ENCODE measurements at places on chromosomes 3 and 15.
A peak's percentile ranks its signal among the peaks of the same experiment; 100 is the strongest.

DNA sequence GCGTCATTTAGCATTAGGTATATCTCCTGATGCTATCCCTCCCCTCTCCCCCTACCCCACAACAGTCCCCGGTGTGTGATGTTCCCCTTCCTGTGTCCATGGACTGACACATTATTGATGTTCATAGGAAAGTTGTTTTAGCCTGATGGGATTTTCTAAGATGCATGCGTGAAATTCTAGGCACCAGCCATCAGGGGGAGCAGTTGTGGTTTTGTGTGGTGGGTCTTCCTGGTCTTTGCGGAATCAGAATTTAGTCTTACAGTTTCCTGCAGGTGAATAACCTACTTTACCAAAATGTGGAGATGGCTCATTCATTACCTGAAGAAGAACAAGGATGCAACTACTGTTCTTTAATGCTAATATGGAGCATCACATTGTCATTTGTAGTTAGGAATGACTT, 455.0 kb upstream of the THBS1 start:
- no peak overlapping the region for H3K4me3 ChIP-seq

GRCh38 chr15:96410175-96411055, 79.9 kb downstream of the NR2F2 start:
- H3K36me3 ChIP-seq, result no peaks in the 10 kb centered on the region
- peak; percentile 44 for DNase-seq
- peak overlapping the region; percentile 50 for H3K4me3 ChIP-seq
- peak overlapping the region; percentile 71 for H3K27ac ChIP-seq
- peaks cover 72% of the 10 kb centered on the region for H3K27me3 ChIP-seq

DNA sequence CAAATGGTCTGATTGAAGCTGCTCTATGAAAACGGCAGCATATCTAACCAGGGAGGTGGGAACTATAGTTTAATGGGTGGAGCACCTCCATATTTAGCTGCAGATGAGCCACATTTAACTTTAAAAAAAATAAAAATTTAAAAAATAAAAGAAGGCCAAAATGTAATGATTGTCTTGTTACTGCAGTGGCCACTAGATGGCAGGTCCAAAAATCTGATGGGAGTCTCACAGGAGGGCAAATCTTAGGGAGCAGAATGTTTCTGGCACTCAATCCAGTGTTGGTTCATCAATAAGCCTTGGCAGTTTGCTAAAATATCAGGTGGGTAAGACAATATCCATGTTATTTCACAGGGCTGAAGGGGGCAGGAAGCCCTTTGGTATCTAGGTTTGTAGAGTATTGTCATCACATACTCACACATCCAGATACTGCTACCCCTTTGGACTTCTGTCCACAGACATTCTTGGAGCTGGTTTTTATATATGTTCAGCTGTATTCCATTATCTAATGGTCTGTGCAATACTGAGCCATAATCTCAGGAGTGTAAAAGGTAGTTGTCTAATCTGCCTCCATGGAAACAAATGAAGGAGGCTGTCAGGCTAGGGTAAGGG, 233.3 kb downstream of the TIGIT start:
- DNase-seq, result no peak
- H3K27me3 ChIP-seq, result no peaks in the 10 kb centered on the region

DNA sequence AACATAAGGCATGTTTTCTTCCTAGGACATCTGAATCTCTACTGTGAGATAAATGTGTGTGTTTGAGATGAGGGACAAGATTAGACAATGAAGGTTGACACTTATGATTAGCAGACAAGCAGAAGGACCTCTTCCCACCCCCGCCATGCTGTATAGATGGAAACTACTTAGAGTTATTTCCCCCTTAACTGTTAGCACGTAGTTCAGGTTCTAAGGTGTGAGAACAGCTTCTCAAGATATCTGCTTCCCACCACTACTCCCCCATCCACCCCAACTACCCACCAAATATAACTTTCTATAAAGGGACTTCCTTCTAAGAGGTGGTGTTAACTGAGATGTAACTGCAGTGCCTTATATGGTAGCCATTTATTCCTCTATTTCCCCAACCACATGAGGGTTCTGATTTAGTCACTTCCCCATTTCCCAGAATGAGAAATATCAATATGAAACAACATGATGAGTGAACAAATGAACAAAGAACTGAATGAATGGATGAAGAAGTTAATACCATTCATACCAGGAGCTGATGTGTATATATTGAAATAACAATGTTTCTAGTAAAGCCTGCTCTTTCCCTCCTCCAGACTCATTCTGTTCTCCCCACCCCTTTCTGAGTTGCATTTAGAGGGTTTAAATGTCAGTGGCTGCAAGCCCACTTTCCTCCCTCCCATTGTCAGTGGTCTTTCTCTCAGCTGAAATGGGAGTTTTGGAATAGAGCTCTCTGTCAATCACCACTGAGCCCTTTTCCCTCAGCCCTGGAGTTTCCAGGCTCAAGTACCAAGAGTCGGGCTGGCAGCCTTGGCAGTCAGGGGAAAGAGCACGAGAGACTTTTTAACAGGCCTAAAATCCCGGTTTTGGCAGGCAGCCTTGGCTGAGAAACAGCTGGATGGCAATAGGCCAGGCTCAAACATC, 7.7 kb upstream of the RFTN1 start:
- H3K27me3 ChIP-seq, result no peaks in the 10 kb centered on the region
- no peaks in the 10 kb centered on the region for H3K36me3 ChIP-seq
- H3K27ac ChIP-seq, result no peak overlapping the region
- no peaks in the 10 kb centered on the region for H3K4me1 ChIP-seq
- no peak for DNase-seq
- no peak overlapping the region for H3K4me3 ChIP-seq

DNA sequence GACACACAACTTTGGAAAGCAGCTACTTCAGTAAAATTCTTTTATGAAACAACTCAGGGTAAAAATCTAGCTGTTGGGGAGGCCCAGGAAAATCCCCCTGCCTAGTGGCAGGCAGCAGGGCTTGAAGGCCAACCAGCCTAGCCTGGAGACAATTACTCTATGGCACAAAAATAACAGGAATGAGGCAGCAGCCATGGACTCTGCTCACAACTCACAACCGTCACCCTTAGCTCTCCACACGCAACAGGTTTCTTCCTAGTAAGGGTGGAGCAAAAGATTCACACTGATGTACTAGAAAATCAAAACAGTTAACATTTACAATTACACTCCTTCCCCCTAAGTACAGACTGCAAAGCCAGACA, 530 bp upstream of the FBXL22 start:
- peaks cover 31% of the 10 kb centered on the region for H3K36me3 ChIP-seq
- H3K4me3 ChIP-seq, result peak overlapping the region; percentile 83

- no peaks in the 10 kb centered on the region for H3K4me1 ChIP-seq
- H3K27ac ChIP-seq, result no peak overlapping the region
- H3K4me3 ChIP-seq, result no peak overlapping the region
- H3K36me3 ChIP-seq, result no peaks in the 10 kb centered on the region
- no peak for DNase-seq
Observed at GRCh38 chr3:31408720-31409119, 124.0 kb upstream of the STT3B start.

Measured in stomach (tissue), 19 donors.